ENCODE measurements at places on chromosomes 2 and 18.

GRCh38 chr2:95374921-95375471 is 27.5 kb upstream of the FAHD2A start:
- no peak for DNase-seq

DNA sequence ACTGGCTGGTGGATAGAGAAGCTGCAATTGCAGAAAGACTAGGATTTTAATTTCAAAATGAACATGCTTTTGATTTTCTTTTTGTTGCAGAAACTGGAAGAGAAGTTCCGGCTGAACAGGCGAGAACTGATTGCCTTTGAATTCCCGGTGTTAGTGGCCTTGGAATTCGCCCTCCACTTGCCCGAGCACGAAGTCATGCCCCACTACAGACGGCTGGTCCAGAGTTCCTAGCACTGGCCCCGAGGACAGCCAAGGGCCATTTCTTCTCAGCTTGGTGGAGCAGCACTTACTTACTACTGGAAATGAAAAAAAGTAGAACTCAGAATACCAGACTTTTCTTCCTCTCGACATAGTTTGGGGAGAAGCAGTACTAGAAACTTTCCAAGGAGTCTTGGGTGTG is 121.9 kb downstream of the CABLES1 start:
- no peak for DNase-seq

- peak; percentile 38 for DNase-seq
These were observed 7.6 kb upstream of the MSTN start for GRCh38 chr2:190069936-190070696.

GRCh38 chr2:9497017-9497416 is 22.7 kb downstream of the IAH1 start:
- no peak for DNase-seq

DNA sequence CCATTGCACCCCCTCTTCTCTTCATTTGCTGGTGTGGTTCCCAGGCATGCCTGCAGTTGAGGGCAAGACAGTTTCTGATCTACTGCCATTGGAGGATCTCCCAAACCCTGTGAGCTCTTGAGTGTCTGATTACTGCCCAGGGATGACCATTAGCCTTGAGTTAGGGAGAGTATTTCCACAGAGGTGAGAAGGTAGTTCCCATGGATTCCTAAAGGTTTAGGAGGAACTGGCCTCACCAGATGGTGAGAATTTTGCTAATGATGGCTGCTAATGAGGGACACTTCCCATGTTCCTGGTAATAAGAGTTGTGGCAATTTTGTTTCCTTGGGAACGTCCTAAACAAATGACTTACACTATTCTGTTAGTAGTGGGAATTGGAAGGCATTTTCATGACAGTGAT is 42.5 kb downstream of the PTPRM start:
- no peak for DNase-seq

DNA sequence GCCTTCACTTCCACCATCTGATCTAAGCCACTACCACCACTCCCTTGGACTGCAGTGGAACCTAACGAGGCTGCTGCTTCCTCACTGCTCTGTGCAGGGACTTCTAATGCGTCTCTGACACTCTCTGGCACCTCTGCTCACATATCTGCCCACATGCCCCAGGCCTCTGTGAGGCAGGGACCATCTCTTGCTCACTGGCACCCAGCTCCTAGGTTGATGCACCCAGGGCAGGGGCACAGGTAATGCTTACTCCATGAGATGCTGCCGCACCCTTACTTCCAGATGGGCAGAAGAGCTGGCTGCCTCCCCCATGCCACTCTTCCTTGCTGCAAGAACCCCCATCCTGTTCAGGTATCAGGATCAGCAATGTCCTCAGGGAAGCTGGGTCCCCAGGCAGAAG is 294.0 kb upstream of the HS6ST1 start:
- DNase-seq: no peak

- DNase-seq: no peak
These were observed 322.6 kb downstream of the CELF4 start for GRCh38 chr18:37242826-37243560.

GRCh38 chr2:75602724-75603342 is 42.1 kb upstream of the EVA1A start:
- no peak for DNase-seq

- no peak for DNase-seq
These were observed 1.8 kb upstream of the KCNE4 start for GRCh38 chr2:223050188-223050587.

GRCh38 chr18:12507007-12507406 is 99.3 kb downstream of the PRELID3A start:
- no peak for DNase-seq

GRCh38 chr18:41767960-41768359 is 187.1 kb upstream of the PIK3C3 start:
- DNase-seq: no peak

DNA sequence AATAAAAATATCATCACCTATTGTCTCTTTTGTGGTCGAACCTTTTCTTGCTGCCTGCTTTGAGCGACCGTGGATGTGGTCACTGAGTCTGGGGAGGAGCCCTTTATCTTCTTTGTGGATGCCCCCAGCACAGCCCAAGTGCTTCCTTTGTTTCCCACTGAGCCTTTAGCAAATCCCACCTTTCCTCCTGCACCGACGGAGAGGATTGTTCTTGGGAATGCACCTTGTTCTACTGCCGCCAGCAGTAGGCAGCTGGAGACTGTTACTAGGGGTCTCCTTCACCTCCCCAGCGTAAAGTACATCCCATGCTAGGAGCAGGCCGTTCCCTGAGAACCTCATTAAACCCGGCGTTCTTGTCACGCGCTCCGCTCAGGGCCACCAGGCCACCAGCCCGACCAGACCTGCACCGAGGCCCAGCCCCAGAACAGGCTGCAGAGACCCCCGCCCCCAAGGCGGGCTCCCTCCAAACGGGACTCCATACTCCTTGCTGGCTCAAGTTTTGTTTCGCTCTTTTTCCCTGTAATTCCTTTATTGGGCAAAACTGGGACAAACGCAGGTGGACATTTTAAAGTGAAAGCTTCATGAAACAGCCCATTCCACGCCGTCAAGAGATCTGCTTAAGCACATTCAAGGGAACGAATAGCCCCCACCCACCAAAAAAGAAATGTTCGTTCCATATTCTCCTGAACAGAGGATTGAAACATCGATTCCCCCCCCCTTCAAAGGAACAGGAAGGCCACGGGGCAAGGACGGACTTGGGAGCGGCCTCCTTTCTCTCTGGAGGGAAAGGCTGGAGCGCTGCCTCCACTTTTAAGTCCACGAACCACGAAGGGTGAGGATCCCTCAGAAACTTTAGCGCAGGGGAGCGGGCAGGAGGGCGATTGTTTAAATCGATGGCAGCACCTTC is 1.1 kb upstream of the MAT2A start:
- DNase-seq: peak; percentile 70

GRCh38 chr2:31176742-31177141 is 38.5 kb upstream of the GALNT14 start:
- DNase-seq: no peak

DNA sequence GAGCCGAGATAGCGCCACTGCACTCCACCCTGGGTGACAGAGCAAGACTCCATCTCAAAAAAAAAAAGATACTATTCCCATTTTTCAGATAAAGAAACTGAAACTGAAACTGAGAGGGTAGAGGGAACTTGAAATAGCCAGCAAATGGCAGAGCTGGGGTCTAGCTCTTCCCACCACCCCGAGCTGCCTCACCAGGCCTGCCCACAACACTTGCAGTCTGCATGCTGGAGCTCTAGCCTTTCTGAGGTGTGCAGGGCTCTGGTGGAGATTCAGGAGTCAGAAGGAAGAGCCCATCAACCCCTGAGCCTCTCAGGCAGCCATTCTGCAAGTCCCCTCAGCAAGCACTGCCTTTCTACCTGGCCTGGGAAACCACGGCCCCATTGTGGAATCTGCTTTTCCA is 14.3 kb downstream of the EDAR start:
- DNase-seq: no peak

GRCh38 chr2:37839991-37840390 is 85.1 kb upstream of the RMDN2 start:
- no peak for DNase-seq

- no peak for DNase-seq
These were observed 2.8 kb downstream of the CLK1 start for GRCh38 chr2:200861617-200862155.

GRCh38 chr2:24832931-24833701 is 39.9 kb downstream of the CENPO start:
- DNase-seq: no peak

- DNase-seq: no peak
These were observed 56.1 kb downstream of the PRKRA start for GRCh38 chr2:178394859-178395258.

- no peak for DNase-seq
These were observed 34.4 kb upstream of the FZD7 start for GRCh38 chr2:201999279-201999678.

DNA sequence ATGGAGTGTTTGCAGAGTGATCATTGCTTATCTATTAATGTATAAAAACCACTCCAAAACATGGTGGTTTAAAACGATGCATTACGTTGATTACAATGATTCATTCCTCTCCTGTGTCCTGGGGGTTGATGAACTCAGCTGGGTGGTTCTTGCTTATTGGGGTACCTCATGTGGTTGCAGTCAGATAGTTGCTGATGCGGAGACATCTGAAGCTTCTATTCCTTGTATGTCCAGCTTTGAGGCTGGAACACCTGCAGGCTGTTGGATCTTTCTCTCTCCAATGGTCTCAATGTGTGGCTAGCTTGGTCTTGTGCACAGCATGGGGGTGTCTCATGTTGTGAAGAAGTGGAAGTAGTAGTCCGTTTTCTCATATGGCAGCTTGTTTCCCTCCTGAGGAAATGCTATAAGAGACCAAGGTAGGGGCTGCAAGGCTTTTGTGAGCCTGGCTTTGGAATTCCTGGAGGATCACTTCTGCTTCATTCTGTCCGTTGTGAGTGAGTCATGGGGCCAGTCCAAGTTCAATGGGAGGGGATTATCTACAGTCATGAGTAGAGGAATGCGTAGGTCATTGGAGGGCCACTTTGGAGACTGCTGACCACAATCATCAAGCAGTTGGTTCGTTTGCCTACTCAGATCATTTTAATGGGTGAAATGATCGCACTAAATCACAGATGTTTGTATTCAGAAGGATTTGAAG is 601.0 kb downstream of the SLC4A3 start:
- no peak for DNase-seq

GRCh38 chr2:19600506-19600905 is 242.1 kb upstream of the OSR1 start:
- DNase-seq: no peak

DNA sequence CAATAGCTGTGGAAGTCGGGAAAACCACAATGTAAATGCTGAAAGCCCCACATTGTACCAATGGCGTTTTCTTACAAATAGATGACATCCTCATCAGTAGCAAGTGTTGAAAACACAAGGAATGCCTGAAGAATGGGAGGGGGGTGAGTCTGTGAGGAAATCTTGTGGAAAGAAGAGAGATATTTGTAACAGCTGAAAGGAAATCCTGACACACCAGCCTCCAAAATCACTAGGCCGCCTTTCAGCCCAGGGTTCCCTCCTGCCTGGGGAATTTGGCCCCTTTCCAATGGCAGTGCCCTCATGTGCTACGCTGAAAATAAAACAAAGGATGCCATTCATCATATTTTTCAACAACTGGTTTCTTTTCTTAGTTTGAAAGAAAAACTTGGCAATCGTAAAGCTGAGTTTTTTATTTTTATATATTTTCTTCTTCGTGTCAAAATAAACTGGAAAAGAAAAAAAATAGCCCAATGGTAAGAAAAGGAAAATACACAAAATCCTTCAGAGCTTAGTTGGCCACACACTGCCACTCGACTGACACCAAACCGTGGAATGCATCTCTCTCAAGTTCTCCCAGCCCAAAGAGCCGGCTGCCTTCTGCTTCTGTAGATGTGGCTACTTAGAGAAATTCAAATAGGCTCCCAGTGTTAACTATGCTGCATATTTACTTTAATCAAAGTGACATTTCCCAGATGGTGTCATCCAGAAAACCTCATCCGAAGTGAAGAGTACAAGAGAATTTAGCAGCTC is 52.0 kb downstream of the FTCDNL1 start:
- no peak for DNase-seq

DNA sequence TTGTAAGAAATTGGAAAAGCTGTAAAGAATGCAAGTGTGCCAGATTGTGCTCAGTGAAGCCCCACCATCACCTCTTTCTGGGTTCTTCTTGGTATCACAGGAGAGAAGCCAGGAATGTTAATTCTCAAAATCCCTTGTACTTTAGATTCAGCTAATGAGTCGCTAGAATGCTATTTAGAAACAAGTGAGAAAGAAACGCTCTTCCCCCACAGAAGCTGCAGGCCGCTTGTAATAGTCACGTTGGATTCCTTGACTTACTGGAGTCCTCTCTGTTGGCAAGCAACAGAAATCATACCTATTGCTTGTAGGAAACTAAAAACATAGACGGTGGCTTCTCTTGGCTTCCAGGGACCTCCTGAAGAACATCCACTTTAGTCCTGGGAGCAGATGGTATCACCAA is 375.6 kb upstream of the LRATD1 start:
- DNase-seq: no peak

DNA sequence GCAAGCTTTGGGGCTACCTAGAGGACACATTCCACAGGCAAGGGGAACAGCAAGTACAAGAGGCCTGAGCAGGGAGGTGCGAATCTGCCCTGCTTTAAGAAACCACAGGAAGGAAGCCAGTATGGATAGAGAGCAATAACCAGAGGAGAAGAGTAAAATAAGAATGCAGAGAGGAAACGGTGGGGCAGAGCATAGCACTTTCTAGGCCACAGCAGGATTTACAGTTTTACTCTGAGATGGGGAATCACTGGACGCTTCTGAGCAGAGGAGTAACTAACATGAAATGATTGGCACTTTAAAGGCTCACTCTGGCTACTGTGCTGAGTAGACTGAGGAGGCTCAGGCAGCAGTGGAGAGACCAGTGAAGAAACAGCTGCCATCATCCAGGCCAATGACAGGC is 23.8 kb downstream of the AAK1 start:
- DNase-seq: no peak

Data from BE2C (cell line).